Psoas muscle (tissue), 8 donors: ENCODE measurements at places on chromosomes 11 and 22.

- H3K27me3 ChIP-seq, result no peaks in the 10 kb centered on the region
- H3K4me3 ChIP-seq, result peak within 1 kb of the TSS; percentile 89
- H3K27ac ChIP-seq, result peak within 1 kb of the TSS; percentile 86
- peaks cover 28% of the 10 kb centered on the region for H3K36me3 ChIP-seq
- no peak for DNase-seq
Measured at GRCh38 chr11:85627332-85627997, at the start of gene DLG2. Gene DLG2, minus strand, starts transcription at chr11:85627344.

- no peak overlapping the region for H3K4me3 ChIP-seq
- no peak for DNase-seq
- H3K27me3 ChIP-seq, result no peaks in the 10 kb centered on the region
- no peaks in the 10 kb centered on the region for H3K36me3 ChIP-seq
Measured at GRCh38 chr11:122754553-122755322, 83.6 kb upstream of the CRTAM start.

GRCh38 chr11:8098361-8098760 is 17.4 kb downstream of the TUB start:
- no peaks in the 10 kb centered on the region for H3K27me3 ChIP-seq
- no peaks in the 10 kb centered on the region for H3K36me3 ChIP-seq
- H3K4me1 ChIP-seq, result no peaks in the 10 kb centered on the region
- H3K27ac ChIP-seq, result no peak overlapping the region
- no peak overlapping the region for H3K4me3 ChIP-seq

DNA sequence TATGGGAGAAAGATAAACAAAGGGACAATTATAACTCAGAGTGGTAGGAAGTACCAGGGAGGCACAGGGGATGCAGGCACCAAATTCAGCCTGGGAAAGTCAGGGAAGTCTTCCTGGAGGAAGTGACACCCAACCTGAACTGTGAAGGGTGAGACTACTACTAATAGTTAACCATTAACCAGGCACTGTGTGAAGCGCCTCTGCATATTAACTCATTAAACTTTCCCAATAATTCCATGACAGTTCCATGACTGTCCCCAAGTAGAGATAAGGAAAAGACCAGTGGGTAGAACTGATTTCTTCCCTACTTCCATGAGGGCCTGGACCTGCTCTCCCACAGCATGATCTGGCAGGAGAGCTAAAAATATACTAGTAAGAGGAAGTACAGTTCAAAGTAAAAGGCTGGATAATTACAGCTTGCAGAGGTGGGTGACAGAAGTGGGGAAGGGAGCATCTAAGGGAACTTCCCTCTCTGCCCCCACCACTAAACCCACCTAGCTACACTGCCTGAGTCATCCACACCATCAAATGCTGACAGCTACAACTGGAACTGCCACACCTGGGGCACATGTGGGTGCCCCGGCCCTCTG is 4.7 kb upstream of the AP1B1 start:
- H3K4me1 ChIP-seq, result peaks cover 10% of the 10 kb centered on the region
- no peak overlapping the region for H3K27ac ChIP-seq
- DNase-seq, result no peak
- no peaks in the 10 kb centered on the region for H3K27me3 ChIP-seq

DNA sequence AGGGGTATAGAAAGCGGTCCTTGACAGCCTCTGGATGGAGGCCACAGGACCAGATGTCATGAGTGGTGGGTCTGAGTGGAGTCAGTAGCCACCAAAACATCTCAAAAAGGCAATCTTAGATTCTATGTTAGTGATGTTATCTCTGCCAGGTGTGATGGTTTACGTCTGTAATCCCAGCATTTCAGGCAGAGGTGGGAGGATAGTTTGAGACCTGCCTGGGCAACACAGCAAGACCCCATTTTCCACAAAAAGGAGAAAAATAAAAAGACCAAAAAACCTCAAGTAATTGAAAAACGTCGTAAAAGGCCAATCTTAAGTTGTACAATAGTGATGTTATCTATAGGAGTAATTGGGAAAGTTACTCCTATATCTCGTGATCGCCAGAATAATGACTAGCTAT is 3.7 kb upstream of the MTCH2 start:
- no peaks in the 10 kb centered on the region for H3K27me3 ChIP-seq
- H3K36me3 ChIP-seq, result no peaks in the 10 kb centered on the region
- peaks cover 7% of the 10 kb centered on the region for H3K4me1 ChIP-seq
- no peak overlapping the region for H3K27ac ChIP-seq
